ENCODE measurements at places on chromosomes 3 and 15. TPM values are rescaled to one million over a fixed set of nuclear protein-coding genes. Genes with fewer than 3 reads are reported as not detected.

DNA sequence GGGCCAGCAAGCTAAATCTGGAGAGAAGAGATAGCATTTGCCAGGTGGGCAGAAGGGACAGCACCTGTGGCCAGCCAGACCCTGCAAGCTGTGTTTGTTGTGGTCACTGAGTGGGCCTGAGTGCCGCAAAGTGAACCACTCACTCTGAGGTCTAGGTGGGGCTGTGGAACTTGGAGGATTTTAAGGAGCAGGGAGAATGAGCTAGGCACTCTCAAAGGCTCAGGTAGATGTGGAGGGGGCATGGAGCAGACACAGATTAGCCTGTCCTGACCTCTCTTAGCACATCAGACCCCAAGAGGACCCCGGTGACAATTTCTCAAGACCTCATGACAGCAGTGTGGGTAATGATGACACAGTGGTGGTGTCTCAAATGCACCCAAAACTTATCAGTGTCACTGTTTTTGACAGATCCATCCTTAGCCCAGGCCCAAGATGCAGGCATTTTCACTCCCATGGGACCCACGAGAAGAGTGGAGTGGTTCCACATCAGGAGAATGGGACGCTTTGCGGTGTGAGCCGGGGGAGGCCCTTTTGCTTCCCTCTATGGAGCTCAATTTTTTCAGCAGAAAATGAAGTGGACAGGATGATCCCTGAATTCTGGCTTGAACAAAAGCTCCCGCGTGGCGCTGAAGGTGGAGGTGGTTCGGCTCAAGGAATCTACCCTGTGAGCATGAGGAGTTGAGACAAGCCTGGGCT lies 43.8 kb upstream of the TLE3 start:
- peak overlapping the region; percentile 68 for H3K4me3 ChIP-seq
- peaks cover 54% of the 10 kb centered on the region for H3K27me3 ChIP-seq
- no peaks in the 10 kb centered on the region for H3K4me1 ChIP-seq

- DNase-seq = no peak
- H3K36me3 ChIP-seq = no peaks in the 10 kb centered on the region
- H3K27me3 ChIP-seq = peaks cover 19% of the 10 kb centered on the region
- H3K4me3 ChIP-seq = no peak overlapping the region
Observed at GRCh38 chr3:53718462-53718861, 127.8 kb downstream of the CHDH start.

DNA sequence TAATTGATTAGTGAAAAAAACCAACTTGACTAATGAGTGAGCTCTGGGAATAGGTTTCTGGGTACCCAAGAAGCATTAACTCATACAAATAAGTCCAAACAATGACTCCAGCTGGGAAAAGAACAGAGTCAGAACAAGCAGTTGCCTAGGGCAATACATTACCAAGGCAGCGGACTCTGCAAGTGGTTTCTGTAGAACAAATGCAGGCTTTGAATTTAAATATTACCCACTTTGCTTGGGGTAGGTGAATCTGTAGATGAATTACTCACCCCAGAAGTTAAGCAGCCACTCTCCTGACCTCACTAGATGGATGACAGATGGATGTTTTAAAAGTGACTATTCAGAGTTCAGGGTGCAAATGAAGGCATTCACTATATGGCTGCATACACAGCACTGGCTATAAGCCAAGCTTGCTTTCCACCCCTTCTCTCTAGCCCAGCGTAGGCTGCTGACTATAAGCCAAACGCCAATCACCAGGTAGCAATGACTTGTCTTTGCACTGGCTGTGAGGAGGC lies 73.1 kb upstream of the BHLHE40 start:
- H3K27ac ChIP-seq = no peak overlapping the region
- H3K27me3 ChIP-seq = peaks cover 4% of the 10 kb centered on the region
- H3K4me1 ChIP-seq = peaks cover 30% of the 10 kb centered on the region
- no peak overlapping the region for H3K4me3 ChIP-seq
- H3K36me3 ChIP-seq = no peaks in the 10 kb centered on the region

DNA sequence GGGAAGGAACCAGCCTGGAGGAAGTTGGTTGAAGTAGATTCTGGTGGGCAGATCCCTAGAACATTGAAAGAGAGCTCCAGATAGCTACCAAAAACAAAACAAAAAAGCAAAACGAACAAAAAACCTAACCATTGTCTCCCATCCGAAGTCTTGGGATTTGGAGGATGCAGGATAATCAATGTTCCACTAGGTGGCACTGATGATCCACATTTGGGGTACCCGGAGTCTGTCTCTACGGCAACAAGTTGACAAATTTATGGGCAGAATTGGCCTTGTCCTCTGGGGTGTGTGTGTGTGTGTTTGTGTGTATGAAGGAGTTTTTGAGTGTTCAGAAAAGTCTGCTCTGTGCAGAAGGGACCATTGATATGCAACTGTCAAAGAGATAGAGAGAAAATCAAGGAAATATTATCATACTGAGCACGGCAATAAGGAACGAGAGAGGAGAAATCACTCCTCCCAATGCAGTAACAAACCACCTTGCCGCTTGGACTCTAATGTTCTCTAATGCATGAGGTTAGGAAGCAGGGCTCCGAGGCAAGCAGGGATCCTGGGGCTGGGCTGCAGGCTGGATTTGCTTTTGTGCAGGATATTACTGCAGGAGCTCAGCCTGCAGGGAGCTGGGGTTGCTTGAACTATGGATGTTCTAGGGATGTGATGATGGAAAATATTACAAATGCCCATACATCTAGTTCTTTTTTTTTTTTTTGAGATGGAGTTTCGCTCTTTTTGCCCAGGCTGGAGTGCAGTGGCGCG lies 59.8 kb upstream of the KLHL25 start:
- H3K4me3 ChIP-seq = no peak overlapping the region
- peaks cover 24% of the 10 kb centered on the region for H3K27me3 ChIP-seq
- peak; percentile 48 for DNase-seq
- no peaks in the 10 kb centered on the region for H3K36me3 ChIP-seq
- peaks cover 12% of the 10 kb centered on the region for H3K4me1 ChIP-seq

DNA sequence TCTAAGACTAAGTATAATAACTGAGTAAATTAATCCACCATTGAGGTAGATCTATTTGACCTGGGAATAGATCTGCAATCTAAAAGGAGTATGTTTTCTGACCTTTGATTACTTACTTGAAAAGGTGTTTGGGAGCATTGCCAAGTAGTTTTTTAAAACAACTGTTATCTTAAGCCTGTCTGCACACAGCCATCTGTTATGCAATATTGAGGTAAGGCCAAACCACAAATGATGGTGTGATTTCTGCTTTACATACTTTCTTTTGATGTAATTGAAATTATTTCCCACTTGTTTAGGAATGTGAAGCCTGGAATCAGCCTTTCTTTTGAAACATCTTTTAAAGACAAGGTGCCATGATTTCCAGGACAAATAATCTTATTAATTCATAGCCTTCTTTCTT lies 274.0 kb downstream of the BBX start:
- peaks cover 26% of the 10 kb centered on the region for H3K4me1 ChIP-seq
- H3K27ac ChIP-seq = no peak overlapping the region
- no peaks in the 10 kb centered on the region for H3K27me3 ChIP-seq
- DNase-seq = no peak
- peaks cover 37% of the 10 kb centered on the region for H3K36me3 ChIP-seq

DNA sequence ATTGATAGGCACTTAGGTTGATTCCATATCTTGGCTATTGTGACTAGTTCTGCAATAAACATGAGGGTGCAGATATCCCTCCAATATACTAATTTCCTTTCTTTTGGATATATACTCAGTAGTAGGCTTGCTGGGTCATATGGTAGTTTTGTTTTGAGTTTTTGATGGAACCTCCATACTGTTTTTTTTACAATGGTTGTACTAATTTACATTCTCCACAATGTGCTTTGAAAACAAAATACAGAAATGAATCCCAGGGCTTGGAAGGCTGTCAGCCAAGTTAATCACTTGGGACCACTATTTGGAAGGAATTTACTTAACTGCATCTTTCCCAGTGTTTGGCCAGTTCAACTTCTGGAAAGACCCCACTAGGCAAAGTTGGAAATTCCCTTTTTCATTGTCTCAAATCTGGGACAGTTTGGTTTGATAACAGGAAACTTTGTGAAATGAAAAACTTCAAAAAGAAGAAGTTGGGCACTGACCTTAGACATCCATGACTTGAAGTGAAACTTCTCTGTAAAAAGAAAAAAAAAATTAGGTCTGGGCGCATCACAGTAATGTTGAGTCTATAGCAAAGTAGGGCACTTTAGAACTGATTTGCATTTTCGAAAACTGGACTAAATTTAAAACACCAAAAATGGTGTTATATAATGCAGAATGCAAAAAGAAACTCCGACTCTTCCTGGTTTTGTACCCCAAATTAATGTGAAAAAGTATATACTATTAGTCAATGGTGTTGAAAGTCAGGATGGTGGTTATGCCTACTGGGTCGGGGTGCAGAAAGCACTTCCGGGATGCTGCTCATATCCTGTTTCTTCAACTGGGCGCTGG lies 6.0 kb downstream of the CTSH start:
- no peak overlapping the region for H3K27ac ChIP-seq
- no peaks in the 10 kb centered on the region for H3K4me1 ChIP-seq
- no peaks in the 10 kb centered on the region for H3K36me3 ChIP-seq
- H3K27me3 ChIP-seq = peaks cover 28% of the 10 kb centered on the region
- H3K4me3 ChIP-seq = no peak overlapping the region

DNA sequence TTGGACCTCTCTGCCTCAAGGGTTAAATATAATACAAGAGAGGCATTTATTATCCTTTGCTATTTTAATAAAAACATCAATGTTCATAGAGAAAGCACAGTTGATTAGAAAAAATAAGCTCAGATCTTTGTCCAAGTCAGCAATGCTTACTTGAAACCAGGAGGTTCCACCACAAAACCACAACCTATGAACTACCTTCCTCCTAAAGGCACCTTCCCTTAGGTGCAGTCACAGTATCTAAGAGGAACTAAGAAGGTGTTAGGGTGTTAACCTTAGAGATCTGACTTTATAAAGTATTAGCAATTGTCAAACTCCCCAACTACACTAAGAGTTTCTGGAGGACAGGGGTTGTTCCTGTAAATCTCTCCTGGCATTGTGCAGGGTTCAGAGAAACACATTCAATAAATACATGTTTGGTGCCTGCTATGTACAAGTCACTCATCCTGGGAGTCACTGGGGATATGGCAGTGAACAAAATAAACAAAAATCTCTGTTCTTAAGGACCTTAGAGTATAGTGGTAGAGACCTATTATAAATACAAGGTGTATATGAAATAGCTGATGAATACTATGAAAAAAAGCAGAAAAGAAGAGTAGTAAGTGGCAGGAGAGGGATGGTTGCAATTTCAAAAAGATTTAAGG lies 208.6 kb downstream of the NFKBIZ start:
- H3K4me1 ChIP-seq = peaks cover 18% of the 10 kb centered on the region
- no peaks in the 10 kb centered on the region for H3K27me3 ChIP-seq
- no peaks in the 10 kb centered on the region for H3K36me3 ChIP-seq

GRCh38 chr3:171245796-171246765 lies 214.1 kb downstream of the TNIK start:
- H3K27me3 ChIP-seq = peaks cover 2% of the 10 kb centered on the region
- DNase-seq = no peak
- no peaks in the 10 kb centered on the region for H3K4me1 ChIP-seq
- H3K36me3 ChIP-seq = 0 out of 2 replicates have a peak, but pooled peaks cover 3% of the 10 kb centered on the region

GRCh38 chr3:186930143-186930640 lies at the start of gene ST6GAL1:
TSS of gene ST6GAL1 (plus strand) at chr3:186930526. CDS start at chr3:187042704, 112,178 bp downstream.
- peaks cover 12% of the 10 kb centered on the region for H3K27me3 ChIP-seq
- peak within 1 kb of the TSS; percentile 26 for H3K27ac ChIP-seq
- H3K4me3 ChIP-seq = peak within 1 kb of the TSS; percentile 92
- no peak for DNase-seq
- 0 out of 2 replicates have a peak, but pooled peaks cover 2% of the 10 kb centered on the region for H3K36me3 ChIP-seq

DNA sequence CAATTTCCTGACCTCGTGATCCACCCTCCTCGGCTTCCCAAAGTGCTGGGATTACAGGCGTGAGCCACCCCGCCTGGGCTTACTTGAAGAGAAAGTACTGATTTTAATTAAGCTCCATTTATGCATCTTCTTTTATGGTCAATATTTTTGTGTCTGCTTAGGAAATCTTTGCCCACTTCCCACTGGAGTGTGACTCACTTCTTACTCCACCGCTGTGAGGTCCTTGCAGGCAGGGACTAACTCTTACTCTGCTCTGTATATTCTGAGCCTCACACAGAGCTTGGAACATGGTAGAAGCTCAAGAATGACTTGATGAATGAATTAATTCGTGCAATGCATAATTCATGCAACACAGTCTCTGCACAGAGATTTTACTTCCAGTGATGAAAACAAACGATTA lies 2.9 kb upstream of the TM4SF19 start:
- H3K27ac ChIP-seq = peak overlapping the region; percentile 80
- H3K4me3 ChIP-seq = no peak overlapping the region
- DNase-seq = peak; percentile 34
- peaks cover 14% of the 10 kb centered on the region for H3K36me3 ChIP-seq

GRCh38 chr3:178238179-178238578 lies 298.1 kb upstream of the KCNMB2 start:
- no peak overlapping the region for H3K27ac ChIP-seq
- no peaks in the 10 kb centered on the region for H3K36me3 ChIP-seq
- no peak for DNase-seq
- peaks cover 18% of the 10 kb centered on the region for H3K4me1 ChIP-seq
- H3K27me3 ChIP-seq = no peaks in the 10 kb centered on the region

- H3K4me1 ChIP-seq = peaks cover 73% of the 10 kb centered on the region
- peaks cover 3% of the 10 kb centered on the region for H3K36me3 ChIP-seq
- H3K27me3 ChIP-seq = peaks cover 6% of the 10 kb centered on the region
- DNase-seq = peak; percentile 64
Observed at GRCh38 chr15:45645026-45645980, 10.5 kb downstream of the SQOR start.

GRCh38 chr3:192445770-192446644 lies 281.3 kb downstream of the FGF12 start:
- peaks cover 22% of the 10 kb centered on the region for H3K4me1 ChIP-seq
- no peak overlapping the region for H3K4me3 ChIP-seq
- peak; percentile 15 for DNase-seq
- no peaks in the 10 kb centered on the region for H3K36me3 ChIP-seq

- H3K27ac ChIP-seq = no peak overlapping the region
- peaks cover 77% of the 10 kb centered on the region for H3K4me1 ChIP-seq
- peaks cover 4% of the 10 kb centered on the region for H3K36me3 ChIP-seq
- H3K4me3 ChIP-seq = no peak overlapping the region
Observed at GRCh38 chr3:172171396-172172075, 132.2 kb downstream of the FNDC3B start.

DNA sequence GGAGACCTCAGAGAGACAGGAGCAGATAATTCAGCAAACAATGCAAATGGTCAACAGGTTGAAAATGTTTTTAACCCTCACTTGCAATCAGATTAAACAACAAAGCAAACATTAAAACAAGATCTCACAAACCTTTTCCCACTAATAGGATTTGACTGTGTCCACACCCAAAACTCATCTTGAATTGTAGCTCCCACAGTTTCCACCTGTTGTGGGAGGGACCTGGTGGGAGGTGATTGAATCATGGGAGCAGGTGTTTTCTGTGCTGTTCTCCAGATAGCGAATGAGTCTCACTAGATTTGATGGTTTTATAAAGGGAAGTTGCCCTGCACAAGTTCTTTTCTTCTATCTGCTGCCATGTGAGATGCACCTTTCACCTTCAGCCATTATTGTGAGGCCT lies 1.3 kb upstream of the LYSMD4 start:
- no peak overlapping the region for H3K27ac ChIP-seq
- H3K4me1 ChIP-seq = peaks cover 28% of the 10 kb centered on the region
- H3K4me3 ChIP-seq = no peak overlapping the region
- H3K27me3 ChIP-seq = peaks cover 7% of the 10 kb centered on the region
- DNase-seq = no peak
- H3K36me3 ChIP-seq = no peaks in the 10 kb centered on the region

PPP1R14D gene
- not detected for total RNA-seq

TTLL13 gene
- total RNA-seq = not detected

DISP2 gene
- total RNA-seq = 0.23 TPM

GOLGA8S gene
- total RNA-seq = not detected

ANO10 gene
- 103 TPM for total RNA-seq
